ENCODE measurements at places on chromosomes 2 and 18. TPM values are rescaled to one million over a fixed set of nuclear protein-coding genes. Genes with fewer than 3 reads are reported as not detected.

INHA gene
- total RNA-seq = not detected

SPAST gene
- total RNA-seq = 19.4 TPM

BABAM2 gene
- total RNA-seq = 32.3 TPM

ANKRD29 gene
- total RNA-seq = 9.1 TPM

NT5DC4 gene
- total RNA-seq = not detected

RAX gene
- total RNA-seq = not detected

TWIST2 gene
- 46.2 TPM for total RNA-seq

CAMKMT gene
- total RNA-seq = 9.1 TPM

TTC32 gene
- 9.4 TPM for total RNA-seq

LRP1B gene
- total RNA-seq = 0.32 TPM

AKAIN1 gene
- not detected for total RNA-seq

FAM228A gene
- total RNA-seq = 0.32 TPM

CNTNAP5 gene
- total RNA-seq = 0.12 TPM

SULT1C2 gene
- under 0.01 TPM for total RNA-seq

SLC66A3 gene
- total RNA-seq = 48.7 TPM

CCL20 gene
- not detected for total RNA-seq

PIEZO2 gene
- total RNA-seq = 49.3 TPM

FHOD3 gene
- 23.5 TPM for total RNA-seq

PDE1A gene
- total RNA-seq = 3.2 TPM

SIX3 gene
- total RNA-seq = not detected

IFIH1 gene
- total RNA-seq = 9.7 TPM

MDH1B gene
- total RNA-seq = 1.8 TPM

AFF3 gene
- total RNA-seq = 4.0 TPM

Measured in hair follicle dermal papilla cell (primary cell).